Stimulated activated CD8-positive, alpha-beta memory T cell treated with anti-CD3 and anti-CD28 coated beads, Interleukin-7, amount 100 ng/mL, for 48 hours (primary cell): ENCODE measurements at places on chromosomes 1 and 21.

DNA sequence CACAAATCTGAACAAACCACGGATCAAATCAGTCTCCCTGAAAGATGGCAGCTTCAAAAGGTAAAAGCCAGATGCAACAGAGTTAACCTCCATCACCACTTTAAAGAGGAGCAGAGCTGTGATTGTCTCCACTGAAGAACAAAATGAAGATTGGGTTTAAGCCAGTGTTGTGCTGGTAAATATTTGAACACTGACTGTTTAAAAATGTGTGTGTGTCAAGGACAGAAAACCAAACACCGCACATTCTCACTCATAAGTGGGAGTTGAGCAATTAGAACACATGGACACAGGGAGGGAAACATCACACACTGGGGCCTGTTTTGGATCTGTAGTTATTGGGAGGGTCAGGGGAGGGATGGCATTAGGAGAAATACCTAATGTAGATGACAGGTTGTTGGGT lies 83.9 kb downstream of the ST6GALNAC5 start:
- DNase-seq, result no peak

GRCh38 chr1:230230948-230231773 lies 164.1 kb downstream of the GALNT2 start:
- DNase-seq, result no peak

DNA sequence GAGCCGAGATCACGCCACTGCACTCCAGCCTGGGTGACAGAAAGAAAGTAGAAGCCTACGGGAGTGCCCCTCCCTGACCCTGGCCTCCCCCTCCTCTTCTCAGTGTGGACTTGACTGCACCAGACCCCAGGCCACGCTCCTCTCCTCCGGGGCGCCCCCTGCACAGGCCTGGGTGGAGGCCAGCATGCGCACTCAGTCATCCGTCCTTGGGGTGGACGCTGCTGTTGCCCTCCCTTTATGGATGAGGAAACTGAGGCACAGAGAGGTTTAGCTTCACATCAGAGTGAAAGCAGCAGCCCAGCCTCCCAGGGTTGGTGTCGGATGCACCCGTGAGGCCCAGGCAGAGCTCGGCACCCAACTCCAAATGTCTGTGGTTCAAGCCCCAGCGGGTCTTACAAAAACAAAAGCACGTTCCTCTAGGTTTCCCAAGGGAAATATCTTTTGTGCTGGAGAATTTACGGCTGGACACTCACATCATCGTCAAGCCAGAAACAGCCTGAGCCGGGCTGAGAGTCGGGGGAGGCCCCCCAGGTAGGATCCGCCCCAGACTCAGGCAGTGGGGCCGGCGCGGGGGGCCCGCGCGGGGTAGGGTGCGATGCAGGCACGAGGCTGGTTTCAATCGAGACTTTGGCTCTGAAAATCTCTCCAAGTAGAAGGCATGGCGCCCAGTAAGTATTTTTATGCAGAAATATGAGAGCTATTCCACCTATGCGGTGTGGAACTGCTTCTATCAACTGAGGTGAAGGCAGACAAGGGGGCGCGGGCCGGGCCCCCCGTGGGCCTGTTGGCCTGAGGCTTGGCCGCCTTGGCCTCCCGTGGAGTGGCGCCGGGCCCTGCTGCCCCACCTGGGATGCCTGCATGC lies 36.6 kb downstream of the MORN1 start:
- no peak for DNase-seq

DNA sequence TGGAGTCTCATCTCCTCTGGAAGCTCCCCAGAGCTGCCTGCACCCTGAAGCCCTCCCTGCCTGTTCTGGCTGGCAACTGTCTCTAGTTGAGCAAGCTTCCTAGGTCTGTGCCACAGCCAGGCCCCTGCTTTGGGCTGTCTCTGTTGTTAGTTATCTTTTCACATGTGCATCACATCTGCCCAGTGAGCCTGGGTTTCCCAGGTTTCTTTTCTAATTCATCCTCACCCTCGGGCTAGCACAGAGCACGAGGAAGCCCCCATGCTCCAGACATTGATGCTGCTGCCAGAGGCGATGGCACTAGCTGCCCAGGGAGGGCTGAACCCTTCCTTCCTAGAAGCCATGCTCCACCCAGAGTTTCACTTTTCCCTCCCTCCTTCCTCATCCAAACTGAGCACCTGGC lies 27.2 kb downstream of the RASSF5 start:
- no peak for DNase-seq
